ENCODE measurements at places on chromosomes 3 and 15.

GRCh38 chr15:67105065-67105951, 39.9 kb downstream of the SMAD3 start:
- DNase-seq: peak; percentile 97

DNA sequence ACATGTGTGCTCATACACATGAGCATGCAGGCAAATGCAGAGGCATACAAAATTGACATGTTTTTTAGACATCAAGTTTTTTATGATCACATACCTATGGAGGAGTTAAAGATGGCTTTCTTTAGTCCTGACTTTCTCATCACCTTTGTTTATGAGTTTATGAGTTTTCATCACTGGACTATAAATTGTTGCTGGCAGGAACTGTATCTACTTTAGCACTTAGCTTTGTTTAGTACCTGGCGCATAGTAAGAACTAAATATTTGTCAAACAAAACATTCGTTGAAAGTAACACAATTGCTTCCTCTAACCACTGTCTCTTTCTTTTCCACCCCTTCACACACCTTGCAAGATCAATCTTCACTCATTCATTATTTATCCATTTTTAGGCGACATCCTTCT, 182.6 kb downstream of the SUCNR1 start:
- DNase-seq: no peak

DNA sequence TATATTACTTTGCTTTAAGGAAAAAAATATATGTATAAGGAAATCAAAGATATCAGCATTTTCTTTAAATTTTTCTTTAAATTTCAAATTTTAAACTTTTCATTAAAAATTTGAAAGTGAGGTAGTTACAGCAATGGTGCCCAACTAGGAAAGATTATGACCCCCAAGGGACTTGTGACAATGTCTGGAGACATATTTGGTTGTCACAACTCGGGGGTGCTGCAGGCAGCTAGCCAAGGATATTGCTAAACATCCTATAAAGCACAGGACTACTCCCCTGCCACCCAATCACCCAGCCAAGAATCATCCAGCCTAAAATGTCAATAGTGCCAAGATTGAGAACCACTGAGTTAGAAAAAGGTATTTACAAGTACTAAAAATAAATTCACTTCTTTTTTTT, 57.3 kb downstream of the SLC4A7 start:
- no peak for DNase-seq

DNA sequence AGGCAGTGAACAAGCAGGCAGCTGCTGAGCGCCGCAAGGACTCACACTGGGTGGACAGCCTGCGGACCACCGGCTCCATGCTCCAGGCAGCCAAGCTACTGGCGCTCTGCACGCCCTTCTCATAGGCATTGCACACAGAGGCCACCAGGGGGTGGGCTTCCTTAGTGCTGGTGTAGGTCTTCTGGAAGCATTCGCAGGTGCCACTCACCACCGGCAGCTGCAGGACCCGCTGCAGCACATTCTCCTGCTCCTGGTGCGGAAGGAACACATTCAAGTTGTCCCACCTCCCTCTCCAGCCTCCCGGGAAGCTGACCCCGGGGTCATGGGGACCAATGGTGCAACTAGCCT, 6.0 kb downstream of the PLIN1 start:
- DNase-seq: no peak

DNA sequence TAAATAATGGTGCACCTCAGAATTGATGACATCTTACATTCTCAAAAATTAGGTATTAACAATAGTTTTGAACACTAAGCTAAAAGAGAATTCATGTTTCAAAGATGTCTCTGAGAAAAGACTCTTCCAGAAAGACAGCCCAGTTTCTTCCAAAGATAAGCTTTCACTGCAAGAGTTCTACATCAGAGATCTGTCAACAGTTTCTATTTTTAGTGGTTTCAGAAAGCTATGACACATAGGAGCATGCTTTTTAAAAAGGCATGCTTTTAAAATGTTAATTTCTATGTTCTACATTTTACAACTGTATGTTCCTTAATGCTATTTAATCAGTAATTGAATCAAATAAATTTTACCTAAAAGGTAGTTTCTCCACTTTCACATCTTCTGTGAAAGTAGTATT, 88.2 kb downstream of the PLOD2 start:
- no peak for DNase-seq

DNA sequence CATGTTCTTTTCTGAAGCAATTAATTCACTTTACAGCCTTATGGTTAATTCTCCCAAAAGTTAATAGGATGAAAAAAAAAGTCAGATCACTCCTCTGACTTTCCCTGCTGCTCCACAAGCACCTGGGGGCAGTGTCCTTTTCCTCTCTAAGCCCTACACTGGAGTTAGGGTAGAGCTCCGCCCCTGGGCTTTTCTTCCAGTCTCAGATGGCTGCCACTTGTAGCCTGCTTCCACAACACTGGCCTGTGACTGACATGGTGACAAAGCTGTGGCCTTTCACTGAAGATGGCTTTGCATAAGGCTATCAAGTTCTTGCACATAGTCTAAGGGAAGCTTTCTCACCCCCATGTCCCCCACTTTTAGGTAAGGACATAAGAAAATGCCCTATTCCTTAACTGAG, 1.3 kb upstream of the MON1A start:
- no peak for DNase-seq

DNA sequence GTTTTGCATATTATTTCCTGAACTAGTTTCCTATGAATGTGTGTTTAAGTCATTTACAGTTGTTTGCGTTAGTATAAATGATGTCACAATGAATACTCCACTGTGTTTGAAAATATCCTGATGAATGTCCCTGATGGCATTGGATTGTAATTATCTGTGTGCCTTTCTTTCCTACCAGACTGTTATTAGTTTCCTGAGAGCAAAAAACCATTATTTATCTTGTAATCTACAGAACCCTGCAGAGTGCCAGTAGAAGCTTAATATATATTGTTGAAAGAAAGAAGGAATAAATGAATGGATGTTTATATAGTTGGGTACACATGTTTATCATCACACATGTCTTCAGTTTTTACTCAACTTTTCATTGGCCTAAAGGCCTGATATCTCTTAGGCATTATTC, 312.6 kb downstream of the AGBL1 start:
- no peak for DNase-seq

DNA sequence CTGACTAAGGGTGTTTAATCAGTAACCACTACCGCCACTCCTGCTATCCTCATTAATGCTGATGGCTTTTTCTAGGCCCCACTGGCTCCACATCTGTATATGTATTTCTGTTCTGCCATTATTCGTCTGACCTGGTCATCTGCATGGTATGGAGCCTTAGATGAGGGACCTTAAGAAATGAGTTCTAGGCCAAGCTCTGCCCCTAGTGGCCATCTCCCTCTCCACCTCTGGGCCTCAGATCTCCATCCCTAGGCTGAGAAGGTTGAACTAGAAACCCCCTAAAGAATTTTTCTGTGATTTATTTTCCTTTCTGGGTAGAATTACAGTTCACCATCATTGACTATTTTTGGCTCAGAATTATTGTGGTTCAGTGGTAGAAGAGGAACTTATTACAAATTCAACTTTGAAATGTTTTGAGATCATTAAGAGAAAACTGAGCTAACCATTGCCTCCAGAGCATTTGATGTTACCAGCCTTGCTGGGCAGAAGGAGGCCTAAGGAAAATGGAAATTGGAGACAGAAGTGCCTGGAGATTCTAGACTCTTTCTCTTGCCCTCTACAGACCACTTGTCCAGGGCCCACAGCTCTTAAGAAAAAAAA, 325.2 kb upstream of the NR2E3 start:
- no peak for DNase-seq

DNA sequence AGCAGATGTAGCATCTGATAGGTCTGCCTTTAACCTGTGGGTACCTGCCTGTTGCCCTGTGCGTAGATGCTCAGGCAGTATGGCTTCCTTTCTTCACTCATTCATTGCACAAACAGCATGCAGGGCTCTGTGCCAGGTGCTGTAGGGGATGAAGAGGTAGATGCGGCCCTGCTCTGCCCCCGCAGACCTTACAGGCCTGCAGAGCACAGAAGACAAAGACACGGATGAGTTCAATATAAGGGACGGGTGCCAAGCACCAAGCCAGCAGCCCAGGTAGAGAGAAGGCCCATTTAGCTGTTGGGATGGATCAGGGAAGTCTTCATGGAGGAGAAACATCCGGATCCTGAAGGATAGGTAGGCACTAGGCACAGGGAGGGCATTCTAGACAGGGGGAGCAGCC, 69.4 kb downstream of the AAGAB start:
- DNase-seq: no peak

DNA sequence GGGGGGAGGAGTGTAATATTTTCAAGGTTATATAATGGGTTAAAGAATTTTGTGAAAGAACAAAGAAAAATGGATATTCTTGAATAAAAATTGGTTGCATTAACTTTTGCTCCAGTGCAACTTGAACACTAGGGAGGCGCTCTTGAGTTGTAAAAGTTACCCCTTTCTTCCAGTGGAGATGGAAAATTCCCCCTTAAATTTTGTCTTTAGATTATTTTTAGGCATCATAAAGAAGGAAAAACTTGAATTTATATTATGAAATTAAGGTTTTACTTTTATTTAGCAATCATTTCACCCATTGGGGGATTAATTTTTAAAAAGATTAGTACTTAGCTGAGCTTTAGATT, 550 bp upstream of the CHD2 start:
- no peak for DNase-seq

- no peak for DNase-seq
Measured at GRCh38 chr3:42190701-42191442, 75.1 kb downstream of the CCK start.

GRCh38 chr3:166274351-166275023, 437.3 kb upstream of the BCHE start:
- no peak for DNase-seq

- peak; percentile 49 for DNase-seq
Measured at GRCh38 chr15:73599934-73600333, 33.3 kb downstream of the NPTN start.

DNA sequence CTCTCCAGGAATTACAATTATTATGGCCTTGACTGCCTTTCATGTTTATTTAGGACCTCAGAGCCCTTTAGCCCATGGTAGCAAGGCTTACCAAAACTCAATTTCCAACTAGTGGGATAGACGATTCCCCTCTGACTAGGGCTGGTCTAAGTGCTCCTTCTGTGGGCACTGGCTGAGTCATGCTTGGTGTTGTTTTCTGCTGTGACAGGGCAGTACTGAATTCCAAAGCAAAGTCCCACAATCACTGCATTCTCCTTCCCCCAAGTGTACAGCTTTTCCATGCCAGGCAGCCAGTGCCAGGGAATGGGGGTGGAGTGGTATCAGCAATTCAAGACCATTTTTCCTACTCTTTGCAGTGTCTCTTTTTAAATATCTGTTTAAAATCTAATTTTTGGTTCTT, 509.0 kb upstream of the NECTIN3 start:
- no peak for DNase-seq

- no peak for DNase-seq
Measured at GRCh38 chr15:40875991-40876730, 2.1 kb upstream of the RHOV start.

GRCh38 chr15:57044072-57044702, 125.7 kb downstream of the TCF12 start:
- no peak for DNase-seq

- DNase-seq: no peak
Measured at GRCh38 chr3:30954426-30954825, 60.0 kb upstream of the GADL1 start.

- no peak for DNase-seq
Measured at GRCh38 chr15:73052653-73053397, 562 bp downstream of the NEO1 start.

DNA sequence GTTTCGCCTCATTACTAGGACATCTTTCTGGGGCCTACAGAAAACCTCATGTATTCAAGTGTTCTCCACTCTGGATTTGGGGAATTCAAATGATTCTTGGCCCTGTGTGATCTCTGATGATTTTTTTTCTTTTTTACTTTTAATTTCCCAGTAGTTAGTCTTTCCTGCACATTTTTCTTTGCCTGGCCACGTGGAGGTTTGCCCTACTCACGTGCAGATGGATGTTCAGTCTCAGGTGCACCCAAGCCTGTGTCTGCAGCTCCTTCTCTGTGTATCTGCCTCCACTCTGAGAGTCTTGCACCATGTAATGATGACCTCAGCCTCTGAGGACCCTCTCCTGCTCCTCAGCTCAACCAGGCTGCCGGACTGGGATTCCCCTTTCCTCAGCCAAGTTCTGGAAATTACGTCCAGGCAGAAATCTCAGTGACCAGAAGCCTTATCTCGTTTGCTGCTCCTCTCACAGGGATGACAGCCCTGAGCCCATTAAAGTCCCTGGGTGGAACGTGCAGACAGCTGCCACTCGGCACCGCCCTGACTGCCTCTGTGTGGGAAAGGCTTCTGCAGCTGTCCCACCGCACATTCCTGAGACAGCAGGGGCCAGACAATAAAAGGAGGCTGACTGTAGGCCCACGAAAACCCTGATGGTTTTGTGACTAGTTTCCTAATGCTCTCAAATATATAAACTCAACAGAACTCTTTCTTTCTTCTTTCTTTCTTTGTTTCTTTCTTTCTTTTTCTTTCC, 31.4 kb upstream of the GABRB3 start:
- no peak for DNase-seq

DNA sequence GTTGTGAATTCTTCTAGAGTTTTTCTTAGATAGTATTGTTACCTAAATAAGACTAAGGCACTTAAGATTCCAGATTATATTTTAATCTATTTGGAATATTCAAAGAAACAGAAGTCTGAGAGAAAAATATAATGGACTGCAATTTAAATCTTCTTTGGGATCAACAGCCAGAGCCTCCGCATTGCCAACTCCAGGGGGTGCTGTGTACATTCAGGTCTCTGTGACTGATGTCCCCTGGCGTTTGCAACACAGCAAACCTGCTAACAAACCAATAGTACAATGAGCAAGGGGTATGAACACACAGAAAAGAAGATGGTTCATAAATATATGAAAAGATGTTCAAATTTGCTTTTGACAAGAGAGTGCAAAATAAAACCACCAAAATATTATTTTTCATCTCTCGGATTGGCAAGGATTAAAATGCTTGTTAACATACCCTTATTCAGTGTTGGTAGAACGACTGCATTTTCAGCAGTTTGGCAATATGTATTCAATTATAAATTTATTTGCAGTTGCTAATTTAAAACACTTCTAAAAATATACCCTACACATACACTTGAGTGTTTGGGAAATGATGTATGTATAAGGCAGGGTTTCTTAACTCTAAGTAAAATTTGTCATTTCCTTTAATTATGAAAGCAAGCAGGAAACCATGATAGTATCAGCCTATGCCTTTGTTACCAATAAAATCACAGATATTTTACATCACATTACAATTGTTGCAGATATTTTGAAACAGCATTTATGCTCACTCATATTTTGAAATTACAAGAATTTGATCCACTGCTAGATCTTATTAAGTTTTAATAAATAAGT, 16.1 kb upstream of the TM4SF1 start:
- no peak for DNase-seq

- DNase-seq: no peak
Measured at GRCh38 chr3:35782355-35782754, 143.0 kb downstream of the ARPP21 start.
